ENCODE measurements at places on chromosomes 4 and X.

DNA sequence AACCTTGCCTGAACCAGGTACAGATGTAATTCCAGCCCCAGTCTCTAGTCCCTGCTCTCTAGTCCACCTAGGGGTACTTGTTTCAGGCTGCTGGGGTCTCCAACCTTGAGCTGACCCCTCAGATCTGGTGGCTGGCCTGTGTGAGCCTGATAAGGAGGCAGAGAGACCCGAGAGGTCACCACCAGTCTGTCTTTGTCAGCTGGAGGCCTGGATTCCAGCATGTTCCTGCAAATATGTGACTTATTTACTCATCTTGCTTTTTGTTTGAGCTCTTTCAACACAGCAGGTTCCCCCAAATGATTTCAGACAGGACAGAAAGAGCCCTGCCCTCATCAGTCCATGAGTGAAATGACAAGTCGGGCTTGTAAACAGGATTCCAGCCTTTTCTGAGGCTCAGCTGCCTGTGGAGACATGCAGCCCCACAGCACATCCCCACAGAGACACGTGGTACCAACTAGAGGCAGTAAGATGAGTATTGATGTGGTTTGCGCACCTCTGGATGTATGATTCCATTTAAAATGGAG is 37.5 kb upstream of the STK26 start:
- peak; percentile 26 for DNase-seq

DNA sequence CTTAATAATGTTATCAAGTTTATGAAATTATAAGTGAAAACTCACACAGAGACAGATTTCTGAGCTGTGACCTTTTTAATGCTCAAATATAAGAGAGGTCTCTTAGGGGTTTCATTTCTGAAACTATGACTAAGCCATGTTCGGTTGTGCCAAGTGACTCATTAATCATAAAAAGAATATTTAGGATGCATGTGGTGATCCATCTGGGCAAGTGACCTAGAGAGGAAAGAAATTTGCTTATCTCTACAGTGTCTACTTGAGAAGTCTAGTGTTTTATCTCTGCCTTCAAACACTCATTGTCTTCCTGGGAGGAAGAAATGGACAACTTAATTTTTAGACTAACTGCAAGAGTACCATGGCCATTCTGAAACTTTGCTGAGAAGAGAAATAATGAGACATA is 545.3 kb upstream of the GRID2 start:
- DNase-seq: no peak

DNA sequence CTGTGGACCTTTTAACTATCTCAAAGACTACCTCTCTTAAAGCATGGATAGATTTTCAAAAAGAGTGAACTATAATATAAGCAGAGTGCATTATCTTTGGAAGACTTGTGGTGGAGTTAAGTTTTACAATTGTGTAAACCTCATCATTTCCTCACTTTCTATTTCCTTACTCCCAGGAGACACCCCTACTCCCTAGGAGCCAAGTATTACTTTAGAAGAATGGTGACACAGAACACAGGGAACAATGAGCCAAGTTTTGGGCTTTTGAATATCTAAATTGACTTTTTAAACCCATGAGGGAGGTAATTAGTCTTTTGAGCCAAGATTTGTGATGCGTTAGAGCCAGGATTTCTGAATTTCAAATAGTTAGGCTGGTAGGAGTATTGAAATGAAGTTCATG is 78.9 kb upstream of the UNC5C start:
- no peak for DNase-seq

DNA sequence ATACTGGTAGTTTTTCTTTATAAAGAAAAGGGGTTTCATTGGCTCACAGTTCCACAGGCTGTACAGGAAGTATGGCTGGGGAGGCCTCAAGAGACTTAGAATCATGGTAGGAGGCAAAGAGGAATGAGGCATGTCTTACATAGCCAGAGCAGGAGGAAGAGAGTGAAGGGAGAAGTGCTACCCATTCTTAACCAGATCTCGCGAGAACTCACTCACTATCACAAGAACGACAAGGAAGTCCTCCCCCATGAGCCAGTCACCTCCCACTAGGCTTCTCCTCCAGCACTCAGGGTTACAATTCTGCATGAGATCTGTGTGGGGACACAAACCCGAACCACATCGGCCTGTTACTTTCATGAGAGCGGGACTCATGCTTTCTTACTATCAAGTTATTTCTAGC is 240.5 kb downstream of the TENM3 start:
- DNase-seq: no peak

DNA sequence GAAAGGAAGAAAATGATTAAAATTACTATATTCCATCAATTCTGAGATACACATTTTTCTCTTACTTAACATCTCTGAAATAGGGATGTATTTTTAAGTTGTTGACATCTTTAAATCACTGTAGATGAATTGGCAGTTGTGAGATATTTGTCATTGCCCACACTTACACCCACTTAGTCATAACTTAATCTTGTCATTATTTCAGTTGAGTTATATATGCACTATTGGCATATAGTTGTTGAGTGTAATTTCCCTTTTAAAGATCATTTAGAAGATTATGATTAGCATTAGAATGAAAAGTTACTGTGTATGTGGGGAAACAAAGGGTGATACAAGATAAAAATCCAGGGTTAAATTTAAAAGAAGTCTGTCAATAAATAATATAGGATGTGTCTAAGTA is 2.2 kb downstream of the AIMP1 start:
- no peak for DNase-seq

DNA sequence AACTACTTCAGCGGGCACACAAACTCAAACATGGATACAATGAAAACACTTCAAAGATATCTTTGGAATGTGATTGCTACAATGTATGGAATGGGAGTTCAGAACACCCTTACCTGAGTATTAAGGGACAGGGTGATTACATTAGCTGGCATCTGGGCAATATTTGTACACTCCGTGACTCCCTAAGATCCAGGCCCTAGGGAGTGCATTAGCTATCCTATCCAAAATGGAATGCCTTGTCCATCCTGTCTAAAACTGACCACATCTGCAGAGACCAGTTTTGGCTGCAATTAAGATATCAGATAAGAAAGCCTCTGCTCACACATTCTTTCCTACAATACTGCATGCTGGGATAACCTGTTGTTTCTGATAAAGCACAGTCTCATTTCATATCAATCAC is 176.6 kb upstream of the EMCN start:
- no peak for DNase-seq
